Adipocyte (in vitro differentiated cells): ENCODE measurements at places on chromosomes 12 and 14.

DNA sequence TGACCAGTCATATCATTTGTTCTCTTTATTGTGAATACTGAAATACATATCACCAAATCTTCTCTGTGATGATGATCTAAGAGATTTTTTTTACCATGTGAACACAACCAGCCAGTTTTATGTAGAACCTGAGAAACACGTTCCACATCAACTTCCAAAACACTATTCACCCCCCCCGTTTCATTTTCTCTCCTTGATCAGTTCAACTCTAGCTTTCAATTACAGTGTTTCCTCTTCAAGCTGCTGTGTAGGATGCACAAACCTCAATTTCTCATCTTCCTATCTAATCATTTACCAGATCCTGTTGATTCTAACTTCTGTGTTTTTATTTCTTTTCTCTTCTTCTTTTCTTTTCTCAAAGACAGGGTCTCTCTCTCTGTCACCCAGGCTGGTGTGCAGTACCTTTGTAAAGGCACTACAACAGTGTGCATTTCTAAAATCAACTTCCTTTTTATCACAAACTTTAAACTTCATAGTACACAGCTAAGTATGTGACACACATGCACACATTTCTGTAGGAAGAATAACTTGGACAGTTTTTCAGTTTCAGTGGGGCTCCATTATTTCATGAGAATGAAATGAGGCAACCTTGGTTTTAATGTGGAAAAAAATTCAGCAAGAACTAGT, 149.9 kb upstream of the FBXO33 start:
- DNase-seq: no peak

- peak; percentile 50 for DNase-seq
These were observed 135.0 kb upstream of the LRIG3 start for GRCh38 chr12:59055204-59055860.

DNA sequence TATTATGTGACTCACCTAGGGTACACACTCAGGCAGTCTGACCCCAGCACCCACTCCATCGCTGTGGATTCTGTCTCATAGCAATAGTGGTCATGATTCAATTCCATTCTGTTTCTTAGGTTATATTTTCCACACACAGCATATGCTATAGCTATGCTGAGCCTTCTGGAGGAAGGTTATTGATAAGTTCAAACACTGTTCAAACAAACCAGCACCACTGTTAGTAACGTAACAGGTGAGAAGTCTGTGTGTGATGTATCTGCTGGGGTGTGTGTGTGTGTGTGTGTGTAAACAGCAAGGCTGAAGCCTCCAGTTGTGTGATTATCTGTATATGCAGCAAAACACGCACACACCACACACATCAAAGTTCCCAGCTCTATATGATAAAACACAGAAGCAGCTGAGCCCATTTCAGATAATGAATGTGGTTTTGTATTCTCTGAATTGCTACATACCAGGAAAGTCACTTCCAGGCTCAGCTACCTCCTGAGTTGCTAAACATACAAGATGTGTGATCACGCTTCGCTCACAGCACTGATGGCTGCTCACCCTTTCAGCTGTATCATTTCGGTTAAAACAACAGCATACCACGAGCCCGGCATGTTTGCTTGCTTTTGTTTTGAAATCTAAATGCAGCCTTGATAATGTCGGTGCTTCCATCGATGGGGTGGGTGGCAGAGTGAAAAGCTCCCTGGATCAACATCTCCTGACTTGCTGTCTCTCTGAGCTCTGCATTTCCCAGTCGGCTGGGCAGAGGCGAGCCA, 6.8 kb upstream of the SYNE3 start:
- no peak for DNase-seq

- DNase-seq: peak; percentile 76
These were observed 35.1 kb upstream of the ACTN1 start for GRCh38 chr14:69013943-69014782.

GRCh38 chr12:132765361-132765760, 3.7 kb upstream of the ANKLE2 start:
- no peak for DNase-seq

DNA sequence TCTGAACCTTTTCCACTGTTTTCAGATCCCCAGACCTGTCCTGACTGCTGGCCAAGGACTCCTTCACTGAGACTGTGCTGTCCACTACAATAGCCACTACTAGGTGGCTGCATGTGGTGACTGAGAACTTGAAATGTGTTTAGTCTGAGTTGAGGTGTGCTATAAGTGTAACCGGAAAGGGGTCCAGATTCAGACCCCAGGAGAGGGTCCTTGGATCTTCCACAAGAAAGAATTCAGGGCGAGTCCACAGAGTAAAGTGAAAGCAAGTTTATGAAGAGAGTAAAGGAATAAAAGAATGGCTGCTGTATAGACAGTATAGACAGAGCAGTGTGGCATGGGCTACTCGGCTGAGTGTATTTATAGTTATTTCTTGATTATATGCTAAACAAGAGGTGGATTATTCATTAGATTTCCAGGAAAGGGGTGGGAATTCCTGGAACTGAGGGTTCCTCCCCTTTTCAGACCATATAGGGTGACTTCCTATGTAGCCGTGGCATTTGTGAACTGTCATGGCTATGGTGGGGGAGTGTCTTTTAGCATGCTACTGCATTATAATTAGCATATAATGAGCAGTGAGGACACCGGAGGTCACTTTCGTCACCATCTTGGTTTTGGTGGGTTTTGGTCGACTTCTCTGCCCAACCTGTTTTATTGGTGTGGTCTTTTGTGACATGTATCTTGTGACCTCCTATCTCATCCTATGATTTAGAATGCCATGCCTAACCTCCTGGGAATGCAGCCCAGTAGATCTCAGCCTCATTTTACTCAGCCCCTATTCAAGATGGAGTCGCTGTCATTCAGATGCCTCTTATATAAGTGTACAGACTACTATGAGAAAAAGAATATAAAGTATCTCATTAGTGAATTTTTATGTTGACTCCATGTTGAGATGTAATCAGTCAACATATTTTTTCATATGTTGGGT, 70.0 kb upstream of the SRSF5 start:
- DNase-seq: no peak

DNA sequence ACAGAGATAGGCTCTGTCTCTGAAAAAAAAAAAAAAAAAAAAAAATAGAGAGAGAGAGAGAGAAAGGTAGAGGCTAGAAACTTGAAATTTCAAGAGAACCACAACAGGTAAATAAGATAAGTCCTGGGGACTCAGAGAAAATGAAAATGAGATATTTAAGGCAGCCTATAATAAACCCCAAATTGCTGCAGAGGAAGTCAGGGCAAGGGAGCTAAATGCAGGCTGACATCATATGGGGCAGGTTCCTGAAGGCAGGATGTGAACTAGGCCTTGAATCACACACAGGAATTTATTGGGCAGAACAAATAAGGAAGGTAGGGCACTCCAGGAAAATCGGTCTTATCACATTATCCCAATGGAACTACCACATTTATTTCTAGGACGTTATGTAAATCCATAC, 54.9 kb upstream of the NUDT4 start:
- DNase-seq: no peak
